ENCODE measurements at places on chromosomes 13 and 19.

- no peak for DNase-seq
Measured at GRCh38 chr13:46051968-46052318, 603 bp downstream of the ZC3H13 start.

- DNase-seq: no peak
Measured at GRCh38 chr13:42699912-42700311, 81.5 kb upstream of the FAM216B start.

GRCh38 chr13:114142640-114143490 lies 10.4 kb upstream of the RASA3 start:
- DNase-seq: peak; percentile 92

DNA sequence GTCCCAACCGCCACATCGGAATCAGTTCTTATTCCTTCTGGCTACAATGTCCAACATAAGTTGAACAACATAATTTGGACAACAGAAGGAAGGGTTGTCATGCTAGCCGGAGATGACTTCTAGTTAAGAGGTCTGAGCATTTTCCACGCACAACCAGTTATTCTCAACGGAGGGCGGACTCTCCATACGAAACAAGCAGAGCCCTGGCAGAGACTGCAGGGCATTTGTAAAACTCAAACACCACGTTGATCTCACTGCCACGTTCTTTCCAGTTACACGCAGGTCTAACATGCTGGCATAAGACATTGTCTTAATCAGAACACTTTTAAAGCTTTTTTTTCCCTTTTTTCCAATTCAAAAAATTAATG lies 38.3 kb upstream of the DCUN1D2 start:
- DNase-seq: no peak

DNA sequence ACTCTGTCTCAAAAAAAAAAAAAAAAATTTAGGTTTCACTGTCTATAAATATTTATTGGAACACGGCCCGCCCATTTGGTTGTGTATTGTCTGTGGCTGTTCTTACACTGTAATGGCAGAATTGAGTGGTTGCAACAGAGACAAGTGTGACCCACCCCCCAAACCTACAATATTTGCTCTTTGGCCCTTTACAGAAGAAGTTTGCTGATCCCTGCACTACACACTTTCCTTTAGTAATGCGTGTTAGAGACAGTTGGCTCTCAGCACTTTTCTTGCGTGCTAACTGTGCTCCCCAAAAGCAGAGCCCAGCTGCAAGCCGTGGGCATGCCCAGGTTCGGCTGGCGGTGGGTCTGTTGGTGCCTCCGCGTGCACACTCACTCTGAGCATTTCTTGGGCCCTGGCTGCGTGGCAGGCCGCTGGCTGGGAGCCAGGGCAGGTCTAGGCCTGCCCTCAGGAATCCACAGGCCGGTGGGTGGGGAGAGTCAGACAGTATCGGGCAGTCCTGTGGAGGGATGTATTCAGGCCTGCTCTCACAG lies 72.6 kb downstream of the SIPA1L3 start:
- no peak for DNase-seq

DNA sequence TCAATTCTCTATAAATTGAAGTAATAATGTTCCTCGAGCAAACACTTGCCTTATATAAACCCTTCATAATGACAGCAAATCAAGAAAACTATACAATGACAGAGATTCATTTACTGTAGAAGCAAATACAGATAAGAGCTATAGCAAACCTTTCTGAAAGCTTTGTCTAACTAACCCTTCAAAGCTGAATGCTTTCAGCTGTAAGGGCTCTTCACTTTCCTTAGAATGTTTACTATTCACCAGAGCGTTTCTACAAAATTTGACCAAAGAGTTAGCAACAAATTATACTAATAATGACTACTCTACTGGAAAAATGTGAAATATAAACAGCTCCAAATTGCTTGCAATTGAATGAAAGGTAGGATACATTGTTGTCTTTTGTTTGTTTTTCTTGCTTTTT lies 218.1 kb downstream of the SLITRK5 start:
- peak; percentile 58 for DNase-seq

- no peak for DNase-seq
Measured at GRCh38 chr13:35884211-35884760, 246.9 kb downstream of the DCLK1 start.

DNA sequence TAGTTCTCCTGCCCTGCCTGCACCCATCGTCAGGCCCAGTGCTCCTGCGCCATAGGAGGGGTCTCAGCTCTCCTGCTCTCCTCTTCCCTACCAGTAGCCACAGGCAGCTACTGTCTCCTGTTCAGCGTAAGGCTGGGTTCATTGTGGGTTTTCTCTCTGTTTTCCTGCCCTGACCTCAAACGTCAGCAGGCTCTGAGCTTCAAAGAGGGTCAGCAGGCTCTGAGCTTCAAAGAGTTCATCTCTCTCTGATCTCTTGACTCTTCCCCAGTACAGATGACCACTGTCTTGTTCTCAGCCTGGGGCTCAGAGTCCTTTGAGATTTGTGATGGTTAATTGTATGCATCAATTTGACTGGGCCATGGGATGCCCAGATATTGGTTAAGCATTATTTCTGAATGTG lies 4.6 kb upstream of the CPB2 start:
- no peak for DNase-seq

GRCh38 chr13:40612041-40612440 lies 54.4 kb downstream of the FOXO1 start:
- DNase-seq: no peak
